ENCODE measurements at places on chromosomes 13 and 19. TPM values are rescaled to one million over a fixed set of nuclear protein-coding genes. Genes with fewer than 3 reads are reported as not detected.

GRCh38 chr13:43510956-43511901, 275.5 kb downstream of the ENOX1 start:
- H3K4me1 ChIP-seq, result no peaks in the 10 kb centered on the region
- H3K27me3 ChIP-seq, result peaks cover 2% of the 10 kb centered on the region
- no peak overlapping the region for H3K4me3 ChIP-seq
- no peak for DNase-seq
- no peaks in the 10 kb centered on the region for H3K36me3 ChIP-seq
- H3K27ac ChIP-seq, result no peak overlapping the region

The KL gene
- total RNA-seq, result 0.75 TPM

GRCh38 chr13:111036665-111037064, 78.4 kb upstream of the ARHGEF7 start:
- peaks cover 44% of the 10 kb centered on the region for H3K27me3 ChIP-seq
- no peaks in the 10 kb centered on the region for H3K36me3 ChIP-seq
- no peak for DNase-seq

The ZSWIM9 gene
- total RNA-seq, result 8.0 TPM

The ZNF443 gene
- 4.8 TPM for total RNA-seq

DNA sequence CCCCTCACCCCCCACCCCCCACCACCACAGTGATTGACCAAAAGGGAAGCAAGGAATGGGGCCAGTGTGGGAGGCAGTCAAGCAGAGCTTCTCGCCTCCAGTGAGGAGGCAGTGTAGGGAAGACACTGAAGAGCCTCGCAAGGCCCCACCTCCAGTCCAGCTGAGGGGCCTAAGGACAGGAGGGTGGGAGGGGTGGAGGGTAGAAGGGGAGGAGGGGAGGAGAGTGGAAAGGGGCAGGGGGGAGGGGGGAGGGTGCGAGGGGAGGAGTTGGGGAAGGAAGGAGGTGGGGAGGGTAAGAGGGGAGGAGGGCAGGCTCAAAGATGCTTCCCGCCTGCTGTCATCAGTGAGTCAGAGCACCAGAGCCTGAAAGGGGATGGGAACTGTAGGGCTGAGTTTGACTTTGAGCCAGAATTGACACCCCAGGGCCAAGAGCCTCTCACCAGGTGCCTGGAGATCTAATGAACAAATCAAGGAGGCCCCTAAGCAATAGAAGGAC, 786.2 kb downstream of the UQCRFS1 start:
- no peaks in the 10 kb centered on the region for H3K27me3 ChIP-seq
- H3K27ac ChIP-seq, result no peak overlapping the region
- DNase-seq, result no peak
- peaks cover 21% of the 10 kb centered on the region for H3K4me1 ChIP-seq

The ATP4A gene
- not detected for total RNA-seq

- no peaks in the 10 kb centered on the region for H3K27me3 ChIP-seq
- no peak overlapping the region for H3K4me3 ChIP-seq
- DNase-seq, result no peak
- no peaks in the 10 kb centered on the region for H3K4me1 ChIP-seq
These were observed 518.2 kb upstream of the HTR2A start for GRCh38 chr13:47415048-47415447.

The NLRP4 gene
- total RNA-seq, result not detected

The SLITRK6 gene
- total RNA-seq, result not detected

The ZNF610 gene
- total RNA-seq, result 0.12 TPM

DNA sequence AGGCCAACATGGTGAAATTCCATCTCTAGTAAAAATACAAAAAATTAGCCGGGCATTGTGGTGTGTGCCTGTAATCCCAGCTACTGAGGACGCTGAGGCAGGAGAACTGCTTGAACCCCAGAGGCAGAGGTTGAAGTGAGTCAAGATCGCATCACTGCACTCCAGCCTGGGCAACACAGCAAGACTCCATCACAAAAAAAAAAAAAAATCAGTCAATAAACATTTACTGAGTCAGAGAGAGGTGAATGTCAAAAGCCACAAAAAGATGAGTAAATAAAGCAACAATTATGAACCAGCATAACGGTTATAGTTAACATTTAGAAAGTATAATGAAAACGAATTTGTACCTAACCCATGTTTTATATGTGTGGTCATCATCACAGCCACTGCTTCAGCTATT, 23.1 kb downstream of the PSPC1 start:
- no peaks in the 10 kb centered on the region for H3K27me3 ChIP-seq
- H3K4me3 ChIP-seq, result no peak overlapping the region
- peaks cover 32% of the 10 kb centered on the region for H3K4me1 ChIP-seq
- no peak for DNase-seq
- H3K36me3 ChIP-seq, result peaks cover 61% of the 10 kb centered on the region

DNA sequence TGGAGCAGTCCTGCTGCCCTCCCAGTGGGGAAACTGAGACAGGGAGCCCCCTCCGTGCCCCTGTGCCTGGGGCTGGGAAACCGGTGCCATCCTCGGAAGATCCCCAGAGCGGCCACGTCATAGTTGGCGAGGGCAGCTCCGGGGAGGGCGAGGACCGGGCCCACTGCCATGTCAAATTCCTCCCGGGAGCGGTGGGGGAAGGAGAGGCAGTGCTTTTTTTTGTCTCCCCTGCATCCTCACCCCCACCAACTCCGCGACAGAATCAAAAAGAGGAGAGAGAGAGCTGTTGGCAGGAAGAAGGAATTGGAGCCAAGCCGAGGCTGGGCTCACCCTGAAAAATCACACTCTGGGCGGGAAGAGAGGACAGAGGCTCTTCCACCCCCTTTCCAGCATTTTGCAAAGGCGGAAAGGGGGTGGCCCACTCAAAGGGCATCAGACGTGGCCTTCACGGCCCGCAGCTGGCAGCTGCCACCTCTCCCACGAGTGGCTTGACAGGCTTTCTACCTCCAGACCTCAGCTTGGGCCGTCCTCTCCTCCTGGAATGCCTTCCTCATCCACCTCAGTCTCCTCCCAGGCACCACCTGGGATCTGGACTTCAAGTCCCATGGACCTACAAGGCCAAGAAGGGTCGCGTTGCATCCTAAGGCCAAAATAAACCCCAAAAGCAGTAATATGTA, 19.6 kb upstream of the NFIC start:
- DNase-seq, result no peak
- H3K36me3 ChIP-seq, result no peaks in the 10 kb centered on the region
- no peak overlapping the region for H3K4me3 ChIP-seq
- H3K27ac ChIP-seq, result no peak overlapping the region
- no peaks in the 10 kb centered on the region for H3K4me1 ChIP-seq

DNA sequence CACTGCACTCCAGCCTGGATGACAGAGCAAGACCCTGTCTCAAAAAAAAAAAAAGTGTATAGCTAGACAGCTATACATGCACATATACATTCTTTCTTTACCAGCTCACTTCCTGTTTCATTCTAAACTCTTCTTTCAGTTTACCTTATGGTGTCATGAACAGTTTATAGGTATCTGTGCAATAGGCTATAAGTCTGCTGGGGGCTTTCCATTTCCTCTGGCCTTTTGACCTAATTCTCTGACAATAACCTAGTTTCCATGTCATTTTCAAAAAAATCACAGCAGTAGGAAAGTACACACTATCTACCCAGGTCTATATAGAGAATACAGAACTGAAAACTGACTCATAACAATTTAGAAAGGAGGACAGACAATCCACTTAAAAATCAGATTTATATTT, 24.4 kb upstream of the URAD start:
- DNase-seq, result no peak
- peaks cover 7% of the 10 kb centered on the region for H3K27me3 ChIP-seq
- no peak overlapping the region for H3K27ac ChIP-seq
- H3K4me3 ChIP-seq, result no peak overlapping the region

GRCh38 chr19:15177269-15178116, 23.3 kb downstream of the NOTCH3 start:
- peak overlapping the region; percentile 48 for H3K4me3 ChIP-seq
- H3K4me1 ChIP-seq, result peaks cover 4% of the 10 kb centered on the region
- DNase-seq, result peak; percentile 95

DNA sequence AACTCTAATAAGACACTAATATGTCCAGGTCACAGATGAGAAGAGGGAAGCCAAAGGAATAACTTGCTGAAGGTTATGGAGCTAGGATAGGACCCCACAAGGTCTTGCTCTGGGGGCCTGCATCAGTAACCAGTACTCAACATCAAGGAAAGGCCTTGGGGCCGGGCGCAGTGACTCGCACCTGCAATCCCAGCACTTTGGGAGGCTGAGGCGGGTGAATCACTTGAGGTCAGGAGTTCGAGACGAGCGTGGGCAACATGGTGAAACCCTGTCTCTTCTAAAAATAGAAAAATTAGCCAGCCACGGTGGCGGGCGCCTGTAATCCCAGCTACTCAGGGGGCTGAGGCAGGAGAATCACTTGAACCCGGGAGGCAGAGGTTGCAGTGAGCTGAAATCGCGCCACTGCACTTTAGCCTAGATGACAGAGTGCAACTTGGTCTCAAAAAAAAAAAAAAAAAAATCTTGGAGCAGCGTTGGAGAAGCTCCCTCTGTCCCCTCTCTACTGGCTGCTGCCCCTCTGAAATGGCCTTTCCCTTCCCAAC, 1.8 kb downstream of the LONP1 start:
- H3K36me3 ChIP-seq, result peaks cover 35% of the 10 kb centered on the region
- peak overlapping the region; percentile 97 for H3K4me3 ChIP-seq
- no peaks in the 10 kb centered on the region for H3K27me3 ChIP-seq
- H3K4me1 ChIP-seq, result peaks cover 25% of the 10 kb centered on the region
- DNase-seq, result peak; percentile 66

The ZNF665 gene
- 2.3 TPM for total RNA-seq

The COL4A2 gene
- not detected for total RNA-seq

DNA sequence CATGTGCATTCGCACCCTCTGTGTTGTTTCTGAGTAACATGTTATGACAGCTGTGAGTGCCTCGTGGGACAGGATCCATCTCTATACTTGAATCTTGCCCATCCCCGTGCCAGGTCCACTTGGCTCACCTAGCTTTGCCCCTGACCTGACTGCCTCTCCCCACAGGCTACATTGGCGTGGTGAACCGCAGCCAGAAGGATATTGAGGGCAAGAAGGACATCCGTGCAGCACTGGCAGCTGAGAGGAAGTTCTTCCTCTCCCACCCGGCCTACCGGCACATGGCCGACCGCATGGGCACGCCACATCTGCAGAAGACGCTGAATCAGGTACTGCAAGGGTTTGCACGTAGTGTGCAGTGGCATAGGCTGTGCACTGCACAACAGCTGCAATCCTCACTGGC, 53.2 kb downstream of the TMED1 start:
- DNase-seq, result no peak
- peaks cover 9% of the 10 kb centered on the region for H3K4me1 ChIP-seq
- no peaks in the 10 kb centered on the region for H3K27me3 ChIP-seq
- H3K4me3 ChIP-seq, result no peak overlapping the region
- peaks cover 62% of the 10 kb centered on the region for H3K36me3 ChIP-seq
- peak overlapping the region; percentile 3 for H3K27ac ChIP-seq

- H3K27me3 ChIP-seq, result no peaks in the 10 kb centered on the region
- peaks cover 1% of the 10 kb centered on the region for H3K4me1 ChIP-seq
- H3K36me3 ChIP-seq, result peaks cover 3% of the 10 kb centered on the region
- no peak overlapping the region for H3K27ac ChIP-seq
These were observed 22.1 kb downstream of the ARID3A start for GRCh38 chr19:947707-948539.

The GPR12 gene
- total RNA-seq, result not detected

DNA sequence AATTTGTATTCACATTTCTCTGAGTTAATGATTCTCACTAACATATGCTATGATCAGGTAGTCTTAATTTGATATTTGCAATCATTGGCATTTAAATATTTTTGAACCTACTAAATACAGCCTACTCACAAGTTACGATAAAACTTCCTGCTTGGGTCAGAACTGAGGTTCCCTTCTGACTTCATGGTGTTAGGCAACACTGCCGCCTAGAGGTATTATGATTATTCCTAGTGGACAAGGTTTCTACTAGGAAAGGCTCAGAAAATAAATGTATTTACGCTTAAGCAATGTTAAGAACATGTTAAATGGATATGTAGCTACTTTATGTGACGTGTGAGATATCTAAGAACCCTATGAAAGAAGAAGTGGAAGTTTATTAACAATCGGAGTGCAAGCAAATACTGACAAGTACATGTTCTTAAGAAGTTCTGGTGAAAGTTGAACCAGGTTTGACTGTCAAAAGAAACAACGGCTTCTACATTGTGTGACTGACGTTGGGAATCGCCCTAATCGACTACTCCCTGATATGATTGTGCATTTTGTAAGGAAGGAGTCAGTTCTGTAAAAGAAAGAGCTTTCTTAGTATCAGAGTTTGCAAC, 1395.8 kb downstream of the SLITRK5 start:
- no peak overlapping the region for H3K27ac ChIP-seq
- no peak overlapping the region for H3K4me3 ChIP-seq
- no peaks in the 10 kb centered on the region for H3K36me3 ChIP-seq
- H3K4me1 ChIP-seq, result no peaks in the 10 kb centered on the region

The OR7C1 gene
- not detected for total RNA-seq

DNA sequence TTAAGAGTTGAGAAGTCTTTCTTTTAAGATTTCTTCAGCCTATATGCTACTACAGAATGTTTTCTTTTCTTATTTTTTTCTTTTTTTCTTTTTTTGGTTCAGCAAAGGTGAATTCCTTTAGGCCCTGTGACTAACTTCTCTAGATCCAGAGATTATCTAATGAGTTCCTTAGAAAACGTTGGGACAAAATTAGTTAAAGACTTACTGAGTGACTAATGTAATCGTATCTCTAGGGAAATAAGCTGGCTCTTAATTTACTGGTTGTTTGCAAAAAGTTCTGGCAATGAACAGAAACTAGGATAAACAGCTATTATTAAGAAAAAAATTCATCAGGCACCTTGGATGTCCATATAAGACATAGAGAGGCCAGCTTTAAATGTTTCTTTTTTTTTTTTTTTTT, 30.7 kb upstream of the CSNK1A1L start:
- no peaks in the 10 kb centered on the region for H3K27me3 ChIP-seq
- no peaks in the 10 kb centered on the region for H3K36me3 ChIP-seq
- DNase-seq, result no peak
- no peak overlapping the region for H3K27ac ChIP-seq
- H3K4me3 ChIP-seq, result no peak overlapping the region

The CACNG7 gene
- not detected for total RNA-seq

DNA sequence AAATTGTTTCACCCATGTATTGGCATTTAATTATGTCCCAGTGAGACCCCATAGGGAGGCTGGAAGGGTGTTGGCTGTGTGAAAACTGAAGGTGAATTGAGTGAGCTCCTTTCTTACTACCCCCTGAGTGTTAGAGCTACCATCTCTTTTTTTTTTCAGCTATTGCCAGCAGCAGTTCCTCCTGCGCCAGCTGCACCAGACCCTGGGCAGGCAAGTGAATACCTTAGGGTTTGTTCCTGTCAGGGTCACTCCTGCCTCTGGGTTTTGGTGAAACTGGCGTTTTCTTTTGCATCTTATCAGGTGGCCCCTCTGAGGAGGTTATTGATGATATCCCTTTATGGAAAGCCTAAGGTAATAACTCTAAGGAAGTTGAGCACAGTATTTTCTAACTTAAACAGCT, 25.5 kb downstream of the CEACAM8 start:
- no peaks in the 10 kb centered on the region for H3K36me3 ChIP-seq
- peaks cover 2% of the 10 kb centered on the region for H3K4me1 ChIP-seq
- no peak overlapping the region for H3K27ac ChIP-seq
- no peak for DNase-seq
- H3K4me3 ChIP-seq, result no peak overlapping the region

The ZNF729 gene
- not detected for total RNA-seq

GRCh38 chr13:95426631-95427030, 125.4 kb upstream of the ABCC4 start:
- DNase-seq, result no peak
- H3K27ac ChIP-seq, result no peak overlapping the region
- H3K27me3 ChIP-seq, result peaks cover 2% of the 10 kb centered on the region
- H3K4me1 ChIP-seq, result no peaks in the 10 kb centered on the region

GRCh38 chr13:24905242-24905641, 141.3 kb downstream of the RNF17 start:
- no peaks in the 10 kb centered on the region for H3K27me3 ChIP-seq
- no peak overlapping the region for H3K27ac ChIP-seq
- no peak overlapping the region for H3K4me3 ChIP-seq
- H3K4me1 ChIP-seq, result peaks cover 3% of the 10 kb centered on the region
- H3K36me3 ChIP-seq, result peaks cover 29% of the 10 kb centered on the region

Measured in activated CD4-positive, alpha-beta T cell treated with anti-CD3 and anti-CD28 coated beads, Interleukin-2, amount 10 ng/mL, durations not matched to agents 24 days and 14 days (primary cell).